ENCODE measurements at places on chromosomes 3 and 15.

- no peak for DNase-seq
Measured at GRCh38 chr3:123349566-123350435, 99.1 kb downstream of the ADCY5 start.

DNA sequence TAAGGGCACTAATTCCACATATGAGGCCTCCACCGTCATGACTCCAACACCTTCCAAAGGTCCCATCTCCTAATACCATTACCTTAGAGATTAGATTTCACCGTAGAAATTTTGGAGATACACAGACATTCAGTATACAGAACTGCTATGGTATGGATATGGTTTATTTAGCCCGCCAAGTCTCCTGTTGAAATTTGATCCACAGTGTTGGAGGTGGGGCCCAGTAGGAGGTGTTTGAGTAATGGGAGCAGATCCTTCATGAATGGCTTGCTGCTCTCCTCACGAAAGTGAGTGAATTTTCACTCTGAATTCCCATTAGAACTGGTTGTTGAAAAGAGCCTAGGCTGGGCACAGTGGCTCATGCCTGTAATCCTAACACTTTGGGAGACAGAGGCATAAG lies 7.4 kb downstream of the MKRN3 start:
- DNase-seq = no peak

DNA sequence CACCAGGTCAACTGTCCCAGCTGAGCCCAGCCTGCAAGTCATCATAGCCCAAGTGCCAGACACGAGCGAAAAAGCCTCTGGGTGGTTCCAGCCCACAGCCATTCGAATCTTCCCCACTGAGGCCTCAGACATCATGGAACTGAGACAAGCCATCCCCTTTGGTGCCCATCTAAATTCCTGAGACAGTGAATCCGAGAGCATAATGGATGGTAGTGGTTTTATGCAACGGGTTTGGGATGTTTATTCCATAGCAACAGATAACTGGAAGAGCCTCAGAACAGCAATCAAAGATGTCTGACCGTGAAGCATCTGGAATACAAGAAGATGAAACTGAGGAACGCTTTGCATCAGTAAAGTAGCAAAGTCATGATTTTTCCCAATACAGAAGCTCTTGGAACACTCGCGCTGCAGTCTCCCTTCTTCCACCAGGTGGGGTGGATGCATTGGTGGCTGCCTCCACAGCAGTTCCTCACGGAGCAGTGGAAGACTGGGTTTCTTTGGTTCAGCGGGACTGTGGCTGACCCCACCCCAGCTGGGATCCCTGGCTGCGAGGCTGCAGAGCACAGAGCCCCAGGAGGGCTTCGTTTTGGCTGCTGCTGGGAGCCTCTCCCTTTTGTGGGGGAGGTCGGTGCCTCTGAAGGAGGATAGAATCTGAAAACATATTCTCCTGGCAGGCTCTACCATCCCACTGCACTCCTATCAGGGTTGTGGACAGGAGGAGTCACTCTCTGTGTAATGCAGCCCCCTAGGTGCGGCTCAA lies 26.4 kb upstream of the PDE8A start:
- peak; percentile 74 for DNase-seq

GRCh38 chr3:57948080-57948671 lies 60.0 kb upstream of the FLNB start:
- no peak for DNase-seq

DNA sequence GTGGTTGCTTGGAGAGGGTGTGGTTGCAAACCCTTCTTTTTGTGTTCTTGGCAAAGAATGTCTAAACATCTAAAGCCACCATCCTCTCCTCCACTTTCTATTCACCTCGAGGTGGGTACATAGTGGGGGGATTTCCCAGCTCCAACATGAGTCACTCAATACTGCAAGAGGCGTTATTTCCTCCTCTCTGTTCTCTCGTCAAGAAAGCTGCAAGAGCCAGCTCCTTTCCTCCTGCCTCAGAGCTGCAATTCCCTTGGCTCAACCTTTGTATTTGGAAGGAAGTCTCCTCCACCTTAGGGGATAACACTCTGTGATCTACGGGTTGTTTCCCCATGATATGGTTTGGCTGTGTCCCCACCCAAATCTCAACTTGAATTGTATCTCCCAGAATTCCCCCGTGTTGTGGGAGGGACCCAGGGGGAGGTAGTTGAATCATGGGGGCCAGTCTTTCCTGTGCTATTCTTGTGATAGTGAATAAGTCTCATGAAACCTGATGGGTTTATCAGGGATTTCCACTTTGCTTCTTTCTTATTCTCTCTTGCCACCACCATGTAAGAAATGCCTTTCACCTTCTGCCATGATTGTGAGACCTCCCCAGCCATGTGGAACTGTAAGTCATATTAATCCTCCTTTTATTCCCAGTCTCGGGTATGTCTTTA lies 138.4 kb downstream of the PLCL2 start:
- peak; percentile 76 for DNase-seq

GRCh38 chr3:42721690-42722089 lies 19.1 kb upstream of the HHATL start:
- DNase-seq = peak; percentile 35

DNA sequence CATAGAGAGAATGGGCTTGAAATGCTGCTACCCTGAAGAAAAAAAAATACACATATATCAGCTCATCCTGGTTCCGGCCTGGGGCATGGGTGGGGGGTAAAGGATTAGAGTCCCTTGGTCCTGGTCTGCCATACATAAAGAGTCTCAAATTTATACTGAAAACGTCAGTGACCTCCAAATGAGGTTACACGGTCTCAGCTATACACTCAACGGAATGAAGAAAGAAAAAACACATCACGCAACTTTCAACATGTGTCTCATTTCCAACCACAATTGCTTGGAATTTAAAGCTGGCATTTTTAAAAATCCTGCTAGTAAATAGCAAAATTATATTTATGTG lies 612.8 kb downstream of the MCTP2 start:
- DNase-seq = no peak

- DNase-seq = no peak
Measured at GRCh38 chr3:156108616-156109015, 11.8 kb upstream of the KCNAB1 start.

- DNase-seq = no peak
Measured at GRCh38 chr15:87871731-87872320, 384.7 kb downstream of the NTRK3 start.

DNA sequence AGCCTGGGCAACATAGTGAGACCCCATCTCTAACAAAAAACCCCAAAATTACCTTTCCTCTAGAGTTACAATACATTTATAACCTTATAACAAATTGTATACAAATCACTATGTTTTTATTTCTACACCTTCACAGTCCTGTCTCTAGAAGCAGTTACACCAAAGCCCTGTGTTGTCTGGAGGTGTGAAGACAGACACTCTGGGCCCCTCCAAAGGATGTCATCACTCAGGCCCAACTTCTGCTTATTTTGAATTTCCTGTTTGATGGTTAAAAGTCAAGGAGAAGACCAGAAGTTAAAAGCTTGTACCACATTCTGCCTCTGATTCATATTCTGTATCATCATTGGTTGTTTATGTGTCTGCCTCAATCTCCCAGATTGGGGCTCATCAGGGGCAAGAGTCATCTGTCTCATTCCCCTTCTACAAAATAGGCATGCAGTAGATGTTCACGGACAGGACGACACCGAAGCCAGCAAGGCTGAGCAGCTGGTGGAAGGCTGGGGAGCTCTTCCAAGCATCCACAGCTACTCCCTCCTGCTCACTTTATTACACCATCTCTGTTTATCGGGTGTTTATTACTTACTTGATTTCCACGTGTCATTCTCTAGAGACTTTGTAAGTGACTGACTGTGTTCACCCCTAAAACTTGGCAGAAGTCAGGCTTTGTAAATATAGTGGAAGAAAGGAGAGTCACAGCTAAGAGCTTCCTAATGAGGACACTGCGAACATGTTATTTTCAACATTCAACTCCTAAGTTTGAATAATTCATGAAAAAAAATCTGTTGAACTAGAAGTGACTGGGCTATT lies 136.8 kb upstream of the ANKRD28 start:
- DNase-seq = no peak

- DNase-seq = no peak
Measured at GRCh38 chr3:20658491-20658890, 472.5 kb upstream of the SGO1 start.

DNA sequence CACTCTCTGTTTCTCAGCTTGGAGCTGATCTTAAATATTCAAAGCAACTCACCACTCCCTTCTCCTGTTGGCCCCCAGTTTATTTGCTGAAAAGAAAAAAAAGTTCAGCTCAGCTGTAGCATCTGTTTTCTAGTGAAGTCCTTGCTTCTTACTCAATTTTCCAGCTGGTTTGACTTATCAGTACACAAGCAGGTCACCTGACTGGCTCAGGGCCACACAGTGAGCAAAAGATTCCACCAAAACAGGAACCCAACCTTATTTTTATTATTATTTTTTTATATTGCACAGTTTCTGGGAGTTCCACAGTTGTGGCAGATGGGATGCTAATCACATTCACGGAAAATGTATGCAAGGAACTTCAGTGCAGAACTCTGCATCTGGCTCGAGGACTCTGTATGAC lies 390.7 kb upstream of the RGMA start:
- no peak for DNase-seq

DNA sequence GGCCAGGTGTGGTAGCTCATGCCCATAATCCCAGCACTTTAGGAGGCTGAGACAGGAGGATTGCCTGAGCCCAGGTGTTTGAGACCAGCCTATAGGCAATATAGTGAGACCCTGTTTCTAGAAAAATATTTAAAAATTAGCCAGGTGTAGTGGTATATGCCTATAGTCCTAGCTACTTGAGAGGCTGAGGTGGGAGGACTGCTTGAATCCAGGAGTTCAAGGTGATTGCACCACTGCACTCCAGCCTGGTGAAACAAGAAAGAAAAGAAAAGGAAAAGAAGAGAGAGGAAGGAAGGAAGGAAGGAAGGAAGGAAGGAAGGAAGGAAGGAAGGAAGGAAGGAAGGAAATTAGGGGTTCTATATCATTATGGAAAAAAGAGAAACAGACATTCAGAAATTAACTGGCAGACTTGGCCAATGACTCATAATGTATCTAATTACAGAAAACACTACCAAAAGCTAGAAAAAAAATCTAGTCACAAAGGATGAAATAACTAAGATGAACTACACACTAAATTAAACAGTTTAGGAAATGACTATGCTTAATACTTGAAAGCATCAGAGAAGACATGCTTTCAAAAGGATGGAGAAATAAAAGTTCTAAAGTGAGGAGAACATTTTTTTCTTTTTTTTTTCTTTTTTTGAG lies 45.4 kb upstream of the TERB2 start:
- DNase-seq = no peak

DNA sequence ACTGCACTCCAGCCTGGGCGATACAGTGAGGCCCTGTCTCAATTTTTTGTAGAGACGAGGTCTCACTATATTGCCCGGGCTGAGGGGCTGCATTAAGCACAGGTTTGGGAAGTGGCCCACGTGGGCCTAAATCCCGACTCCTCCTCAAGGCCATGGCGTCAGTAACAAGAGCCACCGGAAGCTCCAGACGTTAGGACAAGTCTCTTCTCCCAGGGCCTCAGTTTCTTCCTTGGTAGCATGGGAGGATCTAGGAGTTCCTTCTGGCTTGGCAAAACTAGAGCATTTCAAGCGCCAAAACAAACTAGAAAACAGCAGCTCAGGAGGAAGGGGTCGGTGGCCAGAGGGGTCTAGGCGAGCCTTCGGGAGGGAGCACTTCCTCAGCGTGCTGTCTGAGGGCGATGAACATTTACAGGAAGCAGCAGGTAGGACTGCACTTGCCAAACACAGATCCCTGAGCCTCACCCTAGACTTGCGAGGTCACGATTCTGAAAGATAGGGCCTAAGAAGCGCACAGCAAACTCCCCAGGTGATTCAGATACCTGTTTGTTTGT lies 536 bp downstream of the SNAPC5 start:
- DNase-seq = no peak

DNA sequence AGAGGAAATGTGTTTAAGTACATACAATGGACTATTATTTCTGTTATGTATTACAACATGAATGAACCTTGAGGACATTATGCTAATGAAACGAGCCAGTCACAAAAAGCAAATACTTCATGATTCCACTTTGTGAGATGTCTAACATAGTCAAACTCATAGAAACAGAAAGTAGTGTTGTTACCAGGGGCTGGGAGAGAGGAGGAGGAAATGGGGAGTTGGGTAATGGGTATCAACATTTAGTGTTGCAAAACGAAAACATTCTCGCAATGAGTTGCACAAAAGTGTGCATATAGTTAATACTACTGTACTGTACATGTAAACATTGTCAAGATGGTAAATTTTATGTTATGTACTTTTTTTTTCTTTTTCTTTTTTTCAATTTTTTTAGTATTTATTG lies 194.3 kb downstream of the IL5RA start:
- no peak for DNase-seq
